Immature natural killer cell (primary cell): ENCODE measurements at places on chromosomes 2 and 18. TPM values are rescaled to one million over a fixed set of nuclear protein-coding genes. Genes with fewer than 3 reads are reported as not detected.
A peak's percentile ranks its signal among the peaks of the same experiment; 100 is the strongest.

GRCh38 chr2:99729104-99730025 is 239.5 kb upstream of the REV1 start:
- H3K27me3 ChIP-seq = no peaks in the 10 kb centered on the region
- no peaks in the 10 kb centered on the region for H3K4me1 ChIP-seq
- no peak overlapping the region for H3K27ac ChIP-seq
- DNase-seq = no peak
- no peak overlapping the region for H3K4me3 ChIP-seq

DNA sequence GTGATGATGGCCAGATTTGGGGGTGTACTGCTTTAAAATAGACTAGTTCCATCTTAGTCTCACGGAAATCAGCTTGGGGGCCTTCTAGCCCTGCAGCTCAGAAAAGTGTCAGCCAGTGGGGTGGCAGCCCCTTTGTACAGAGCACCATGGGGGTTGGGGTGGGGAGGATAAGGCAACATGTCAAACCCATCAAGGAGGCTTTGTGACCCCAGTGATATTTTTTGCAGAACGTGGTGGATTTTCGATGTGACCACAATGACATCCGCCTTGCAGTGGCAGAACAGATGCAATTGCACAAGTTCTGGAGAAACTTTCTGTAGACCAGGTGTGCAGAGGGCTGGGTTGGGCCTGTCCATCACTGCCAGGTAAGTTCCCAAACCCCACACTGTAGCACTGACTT is 3.0 kb upstream of the CD8A start:
- DNase-seq = peak; percentile 53
- peaks cover 39% of the 10 kb centered on the region for H3K36me3 ChIP-seq
- peaks cover 31% of the 10 kb centered on the region for H3K27me3 ChIP-seq

DNA sequence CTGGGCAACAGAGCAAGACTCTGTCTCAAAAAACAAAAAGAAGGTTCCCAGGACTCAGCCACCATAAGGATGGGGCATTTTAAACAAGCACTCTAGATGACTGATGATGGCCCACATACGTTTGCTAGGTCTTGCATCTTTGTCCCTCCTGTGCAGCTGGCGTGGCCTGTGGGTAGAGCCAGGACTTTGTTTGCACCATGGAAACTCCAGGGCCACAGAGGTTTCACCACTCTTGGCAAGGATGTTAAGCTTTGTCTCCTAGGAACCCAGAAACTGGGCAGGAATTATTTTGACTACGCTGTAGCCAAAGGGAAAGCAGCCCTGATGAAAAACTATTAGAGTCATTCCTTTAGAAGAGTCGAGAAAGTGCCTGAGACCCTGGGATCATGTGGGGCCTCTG is 75.3 kb upstream of the STPG4 start:
- H3K27me3 ChIP-seq = peaks cover 4% of the 10 kb centered on the region
- no peaks in the 10 kb centered on the region for H3K4me1 ChIP-seq
- H3K4me3 ChIP-seq = no peak overlapping the region
- no peak for DNase-seq
- no peak overlapping the region for H3K27ac ChIP-seq
- no peaks in the 10 kb centered on the region for H3K36me3 ChIP-seq

DNA sequence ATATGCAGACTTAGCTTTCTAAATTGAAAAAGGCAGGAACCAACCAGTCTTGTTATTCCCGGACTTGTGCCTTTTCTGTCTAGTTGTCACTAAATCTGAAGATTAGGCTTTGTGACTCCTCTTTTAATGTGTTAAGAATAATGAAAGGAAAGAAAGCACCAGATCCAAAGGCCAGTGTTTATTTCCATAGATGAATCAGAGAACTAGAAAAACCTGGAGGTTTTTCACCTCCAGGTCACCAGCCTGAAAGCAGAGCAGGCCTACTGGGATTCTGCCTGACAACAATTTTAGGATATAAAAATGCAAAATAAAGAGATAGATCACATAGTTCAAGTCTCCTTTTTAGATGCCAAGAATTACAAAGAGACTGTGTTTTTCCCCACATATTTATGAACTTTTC is 160.4 kb downstream of the GULP1 start:
- H3K4me3 ChIP-seq = no peak overlapping the region
- H3K27me3 ChIP-seq = peaks cover 5% of the 10 kb centered on the region
- no peaks in the 10 kb centered on the region for H3K36me3 ChIP-seq
- H3K4me1 ChIP-seq = no peaks in the 10 kb centered on the region
- H3K27ac ChIP-seq = no peak overlapping the region

DNA sequence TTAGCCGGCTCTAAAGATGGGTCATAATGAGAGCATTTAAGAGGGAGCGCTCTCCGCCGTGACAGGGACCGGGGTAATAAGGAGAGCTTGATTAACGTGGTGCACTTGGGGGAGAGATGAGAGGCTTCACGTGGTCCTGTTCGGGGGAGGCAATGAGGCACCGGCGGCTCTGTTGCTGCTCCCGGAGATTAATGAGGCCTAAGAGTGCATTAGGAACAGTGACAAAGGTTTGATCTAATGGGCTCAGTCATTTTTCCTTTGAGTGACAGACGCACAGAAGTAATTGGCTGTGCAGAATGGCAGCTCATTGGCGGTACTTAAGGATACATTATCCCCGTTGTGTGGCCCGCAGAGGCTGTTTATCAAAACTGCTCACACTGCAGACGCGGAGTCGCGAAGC is 250.7 kb downstream of the GBX2 start:
- H3K27ac ChIP-seq = no peak overlapping the region
- no peak for DNase-seq
- no peak overlapping the region for H3K4me3 ChIP-seq

GRCh38 chr18:12721495-12722275 is 18.8 kb downstream of the PSMG2 start:
- peaks cover 2% of the 10 kb centered on the region for H3K4me1 ChIP-seq
- peaks cover 22% of the 10 kb centered on the region for H3K36me3 ChIP-seq
- no peak for DNase-seq
- peaks cover 2% of the 10 kb centered on the region for H3K27me3 ChIP-seq
- no peak overlapping the region for H3K4me3 ChIP-seq
- no peak overlapping the region for H3K27ac ChIP-seq

- no peaks in the 10 kb centered on the region for H3K36me3 ChIP-seq
- no peaks in the 10 kb centered on the region for H3K4me1 ChIP-seq
- no peak overlapping the region for H3K4me3 ChIP-seq
- H3K27me3 ChIP-seq = no peaks in the 10 kb centered on the region
- no peak overlapping the region for H3K27ac ChIP-seq
These were observed 124.9 kb upstream of the ETAA1 start for GRCh38 chr2:67272195-67272594.

PID1 gene
- polyA plus RNA-seq = 0.38 TPM

GPR35 gene
- polyA plus RNA-seq = 1.6 TPM

LIMS4 gene
- polyA plus RNA-seq = not detected

SLC38A11 gene
- polyA plus RNA-seq = not detected

ZNF24 gene
- 46.4 TPM for polyA plus RNA-seq

NYAP2 gene
- not detected for polyA plus RNA-seq

ZRANB3 gene
- polyA plus RNA-seq = 6.3 TPM
